Thymus (tissue), 14 donors: ENCODE measurements at places on chromosomes 2 and 18.

GRCh38 chr2:47056868-47057686 lies 98.0 kb downstream of the STPG4 start:
- no peak for DNase-seq

DNA sequence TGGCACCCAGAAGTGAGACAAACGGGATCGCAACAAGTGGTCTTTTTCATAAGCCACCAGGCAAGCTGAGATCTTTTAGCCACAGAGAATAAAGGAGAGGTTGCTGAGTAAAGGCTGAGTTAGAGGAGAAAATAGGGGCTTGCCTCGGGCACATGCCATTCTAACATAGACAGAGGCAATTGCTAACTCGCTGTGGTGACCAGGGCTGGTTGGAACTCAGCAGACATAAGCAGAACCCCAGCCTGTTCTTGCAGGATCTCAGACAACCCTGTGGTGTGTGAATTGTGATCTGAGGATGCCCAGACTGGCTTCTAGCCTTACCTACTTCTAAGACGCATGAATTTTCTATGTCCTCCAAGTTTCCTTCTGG lies 300.2 kb downstream of the CDCA7 start:
- DNase-seq, result no peak

DNA sequence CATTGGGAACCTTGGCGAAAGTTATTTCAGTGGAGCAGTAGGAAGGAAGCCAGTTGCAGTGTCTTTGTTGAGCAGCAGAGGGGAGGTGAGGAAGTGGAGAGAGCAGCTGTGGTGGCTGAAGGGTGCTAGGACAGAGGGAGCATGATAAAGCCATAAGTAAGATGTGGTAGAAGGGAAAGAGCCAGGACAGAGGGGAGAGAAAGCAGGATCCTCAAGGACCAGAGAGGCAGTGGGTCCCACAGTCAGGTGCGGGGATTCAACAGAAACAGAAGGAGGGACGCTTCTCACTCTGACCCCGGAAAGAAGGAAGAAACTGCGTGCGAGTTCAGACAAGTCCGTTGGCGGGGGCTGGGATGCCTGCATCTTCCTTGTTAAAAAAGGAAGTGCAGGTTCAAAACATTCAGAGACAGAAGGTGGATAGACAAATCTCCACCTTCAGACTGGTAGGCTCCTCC lies at the start of gene CXCR2:
Gene CXCR2 (plus strand): TSS at position 403 of the 455 bp plus-strand sequence. CDS start 8,774 bp downstream, outside the sequence.
- DNase-seq, result no peak

DNA sequence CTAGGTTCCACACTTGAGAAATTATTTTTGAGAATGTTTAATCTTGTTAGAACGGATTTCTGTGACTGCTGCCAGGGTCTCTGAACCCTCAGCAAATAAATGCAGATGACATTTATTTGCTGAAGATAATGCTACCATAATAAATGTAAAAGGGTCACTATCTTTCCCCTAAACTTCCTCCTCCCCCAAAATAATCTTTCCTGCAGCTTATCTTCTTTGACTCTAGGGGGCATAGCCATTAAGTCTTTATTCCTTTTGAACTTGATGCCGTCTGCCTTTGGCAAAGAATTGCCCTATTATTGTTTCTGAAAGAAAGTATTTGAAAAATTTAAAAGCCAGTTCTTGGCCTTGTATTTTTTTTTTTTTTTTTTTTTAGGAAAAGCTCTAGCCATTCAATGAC lies 63.6 kb upstream of the ACSL3 start:
- no peak for DNase-seq

- DNase-seq, result no peak
Observed at GRCh38 chr2:33230195-33230594, 246.3 kb upstream of the RASGRP3 start.

- DNase-seq, result no peak
Observed at GRCh38 chr2:223580951-223581350, 21.2 kb downstream of the SCG2 start.

DNA sequence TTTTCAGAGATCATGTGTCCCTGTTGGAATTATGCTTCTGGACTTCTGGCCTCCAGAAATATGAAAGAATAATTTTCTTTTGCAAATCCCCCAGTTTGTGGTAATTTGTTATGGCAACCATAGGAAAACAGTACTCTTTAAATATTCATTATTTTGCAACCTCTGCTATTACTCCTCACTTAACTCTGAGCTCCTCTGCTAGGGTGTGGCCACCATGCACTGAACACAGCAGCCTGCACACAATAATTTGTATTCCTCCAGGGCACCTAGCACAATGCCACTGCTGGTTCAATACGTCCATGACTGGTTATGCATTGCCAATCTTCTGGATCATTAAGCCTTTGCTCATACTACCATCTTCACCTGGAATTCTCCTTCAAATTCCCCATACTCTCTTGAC lies 232.0 kb downstream of the CNTNAP5 start:
- no peak for DNase-seq

DNA sequence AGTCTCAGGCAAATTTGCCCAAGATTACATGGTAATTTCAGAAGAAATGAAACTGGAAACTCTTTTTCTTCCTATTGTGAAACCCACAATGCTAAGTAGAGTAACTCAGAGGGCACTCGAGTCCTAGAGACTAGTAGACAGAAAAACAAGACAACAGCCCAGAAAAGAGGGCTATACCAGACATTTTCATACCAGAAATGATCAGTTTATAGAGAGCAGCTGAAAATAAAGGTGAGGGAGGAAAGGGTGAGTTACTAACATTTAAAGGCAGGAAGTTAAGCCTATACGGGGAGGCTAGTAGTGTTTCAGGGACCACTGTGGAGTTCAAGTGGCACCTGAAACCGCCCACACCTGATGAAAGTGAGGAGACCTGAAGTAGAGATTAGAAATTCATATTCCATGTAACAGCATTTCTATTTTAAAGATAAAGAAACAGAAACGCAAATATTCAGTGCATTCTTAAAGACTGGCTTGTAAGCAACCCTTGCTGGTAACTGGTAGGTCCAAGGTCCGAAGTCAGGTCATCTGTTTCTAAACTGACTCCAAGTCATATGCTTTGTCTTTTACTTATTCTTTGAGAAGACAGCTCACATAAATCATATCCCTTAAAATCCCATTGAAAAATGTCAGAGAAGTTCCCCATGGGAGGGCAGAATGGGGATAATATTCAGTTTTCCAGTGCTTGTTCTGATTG lies 145.1 kb upstream of the ITGB6 start:
- no peak for DNase-seq

GRCh38 chr18:10718809-10719208 lies 193.0 kb downstream of the NAPG start:
- no peak for DNase-seq

DNA sequence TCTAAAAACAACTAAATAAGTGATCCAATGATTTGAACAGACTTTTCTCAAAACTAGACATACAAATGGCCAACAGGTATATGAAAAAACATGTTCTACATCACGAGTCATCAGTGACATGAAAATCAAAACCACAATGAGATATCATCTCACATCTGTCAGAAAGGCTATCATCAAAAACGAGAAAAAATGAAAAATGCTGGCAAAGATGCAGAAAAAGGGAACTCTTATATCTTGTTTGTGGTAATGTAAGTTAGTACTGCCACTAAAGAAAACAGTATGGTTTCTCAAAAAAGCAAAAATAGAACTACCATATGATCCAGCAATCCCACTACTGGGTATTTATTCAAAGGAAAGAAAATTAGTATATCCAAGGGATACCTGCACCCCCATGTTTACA lies 255.3 kb upstream of the FBXO11 start:
- DNase-seq, result no peak

DNA sequence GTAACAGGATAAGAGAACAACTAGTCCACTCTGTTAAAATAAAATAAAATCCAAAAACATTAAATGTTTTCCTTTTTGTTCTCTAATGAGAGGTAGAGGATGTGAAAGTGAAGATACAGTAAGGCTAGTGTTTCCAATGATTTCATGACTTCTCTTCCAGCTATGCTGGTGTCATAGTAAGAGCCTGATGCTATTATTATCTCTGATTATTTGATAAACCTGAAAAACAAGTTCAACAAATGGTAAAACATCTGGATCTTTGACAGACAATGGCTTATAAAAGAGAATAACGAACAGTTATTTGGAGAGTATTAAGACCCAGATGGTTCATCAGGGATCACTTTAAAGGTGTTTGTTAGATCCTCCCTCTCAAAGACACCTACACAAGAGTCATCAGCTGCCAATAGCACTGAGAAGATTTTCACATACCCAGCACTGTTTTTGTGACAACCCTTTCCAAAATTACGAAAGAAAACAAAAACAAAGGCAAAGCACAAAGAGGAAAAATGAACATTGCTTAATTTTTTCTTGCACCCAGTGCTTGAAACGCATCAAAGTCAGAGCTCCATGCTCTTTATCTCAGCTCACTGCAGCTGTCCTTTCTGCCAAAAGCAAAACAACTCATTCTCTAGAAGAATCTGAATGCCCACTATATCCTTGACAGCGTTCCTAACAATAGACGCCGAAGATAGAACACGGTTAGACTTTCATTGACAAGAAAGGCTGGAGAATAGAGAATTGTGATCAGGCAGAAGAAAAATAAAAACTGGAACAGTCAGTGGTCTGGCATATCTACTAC lies 168.6 kb downstream of the SLC8A1 start:
- DNase-seq, result no peak

GRCh38 chr2:180222644-180223043 lies 215.5 kb upstream of the CWC22 start:
- DNase-seq, result no peak

DNA sequence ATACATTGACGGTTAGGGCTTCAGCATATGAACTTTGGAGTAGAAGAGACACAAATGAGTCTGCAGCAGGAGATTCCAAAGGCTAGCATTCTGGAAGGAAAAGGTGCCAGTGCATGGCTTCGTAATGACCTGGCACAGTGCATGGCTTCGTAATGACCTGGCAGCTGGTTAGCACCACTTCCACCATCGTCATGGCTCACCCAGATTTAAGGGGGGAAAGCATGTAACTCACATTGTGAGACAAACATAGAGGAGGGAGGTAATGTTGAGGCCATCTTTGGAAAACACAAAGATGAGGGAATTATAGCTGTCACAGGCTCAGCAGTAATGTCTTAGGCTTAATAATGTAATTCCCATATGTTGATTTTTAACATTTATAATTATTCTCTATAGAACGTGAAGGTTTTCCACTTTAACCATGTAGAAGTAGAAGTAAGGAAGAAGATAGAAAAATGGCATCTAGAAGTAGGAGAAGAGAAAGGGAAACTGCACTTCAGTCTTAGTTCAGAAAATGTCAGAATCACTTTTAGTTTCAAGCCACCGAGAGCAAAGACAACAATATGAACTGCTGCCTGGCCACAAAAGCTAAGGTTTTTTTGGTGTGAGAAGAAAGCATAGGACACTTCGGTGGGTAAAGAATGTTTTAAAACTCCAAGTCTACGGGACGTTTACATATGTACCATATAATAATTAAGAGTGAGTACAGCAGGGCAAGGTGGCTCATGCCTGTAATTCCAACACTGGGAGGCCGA lies 6.8 kb upstream of the STK25 start:
- no peak for DNase-seq

DNA sequence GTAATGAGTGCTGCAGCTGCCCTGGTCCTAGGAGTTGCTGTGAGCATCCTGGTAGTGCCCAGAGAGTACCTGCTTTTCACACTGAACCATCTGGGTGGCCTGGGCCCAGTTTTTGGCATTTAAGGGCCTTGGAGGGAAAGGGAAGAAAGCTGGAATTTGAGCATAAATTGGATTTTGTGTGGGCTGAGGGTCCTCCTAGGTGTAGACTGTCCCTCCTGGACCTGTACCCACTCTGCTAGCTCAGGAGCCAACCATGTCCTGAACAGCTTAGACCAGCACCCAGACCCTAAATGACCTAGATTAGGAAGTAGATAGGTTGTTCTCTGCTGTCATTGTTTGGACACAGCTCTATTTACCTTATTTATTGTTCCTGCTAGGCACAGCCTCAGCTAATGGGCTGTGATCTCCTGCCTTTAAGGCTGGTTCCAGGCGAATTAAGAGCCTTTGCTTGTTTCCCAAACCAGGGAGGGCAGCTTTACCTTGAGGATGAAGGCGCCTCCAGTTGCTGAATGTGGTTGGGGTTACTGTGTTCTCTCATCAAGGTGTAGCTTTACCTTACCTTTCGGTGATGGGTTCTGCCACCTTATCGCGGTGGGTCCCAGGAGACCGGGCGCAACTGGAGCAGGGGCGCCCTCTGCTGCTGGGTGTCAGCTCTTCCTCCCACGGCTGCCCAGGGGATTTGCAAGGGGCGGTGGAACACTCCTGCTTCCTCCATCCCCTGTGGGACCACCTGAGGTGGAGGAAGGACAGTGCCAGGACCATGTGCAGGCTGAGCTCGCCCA lies 34.4 kb downstream of the ITGA6 start:
- DNase-seq, result peak; percentile 63

GRCh38 chr2:205656461-205656860 lies 25.8 kb upstream of the NRP2 start:
- no peak for DNase-seq

GRCh38 chr2:38074058-38074763 lies 1.7 kb downstream of the CYP1B1 start:
- DNase-seq, result no peak

GRCh38 chr2:226137201-226137811 lies 662.3 kb downstream of the IRS1 start:
- DNase-seq, result no peak

DNA sequence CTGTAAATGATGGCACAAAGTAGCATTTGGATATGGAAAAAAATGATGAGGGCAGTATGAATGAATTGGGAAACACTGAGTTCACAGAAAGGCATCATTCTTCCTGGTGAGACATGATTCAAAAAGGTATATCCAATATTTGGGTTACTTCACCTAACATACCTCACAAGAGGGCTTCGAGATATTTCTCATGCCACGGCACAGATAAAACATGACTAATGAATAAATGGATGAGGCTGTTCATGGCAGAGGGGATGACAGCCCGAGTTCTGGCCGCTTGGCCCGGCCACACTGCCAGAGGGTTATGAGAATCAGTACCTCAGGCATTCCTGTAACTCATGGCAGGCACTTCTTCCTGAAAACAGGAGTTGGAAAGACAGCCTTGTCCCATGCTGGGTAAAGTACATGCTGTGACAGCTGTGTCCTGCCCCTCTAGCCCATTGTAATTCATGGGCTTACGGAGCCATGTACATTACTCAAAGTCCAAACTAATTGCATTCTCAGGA lies 116.0 kb upstream of the ACVR1C start:
- no peak for DNase-seq

DNA sequence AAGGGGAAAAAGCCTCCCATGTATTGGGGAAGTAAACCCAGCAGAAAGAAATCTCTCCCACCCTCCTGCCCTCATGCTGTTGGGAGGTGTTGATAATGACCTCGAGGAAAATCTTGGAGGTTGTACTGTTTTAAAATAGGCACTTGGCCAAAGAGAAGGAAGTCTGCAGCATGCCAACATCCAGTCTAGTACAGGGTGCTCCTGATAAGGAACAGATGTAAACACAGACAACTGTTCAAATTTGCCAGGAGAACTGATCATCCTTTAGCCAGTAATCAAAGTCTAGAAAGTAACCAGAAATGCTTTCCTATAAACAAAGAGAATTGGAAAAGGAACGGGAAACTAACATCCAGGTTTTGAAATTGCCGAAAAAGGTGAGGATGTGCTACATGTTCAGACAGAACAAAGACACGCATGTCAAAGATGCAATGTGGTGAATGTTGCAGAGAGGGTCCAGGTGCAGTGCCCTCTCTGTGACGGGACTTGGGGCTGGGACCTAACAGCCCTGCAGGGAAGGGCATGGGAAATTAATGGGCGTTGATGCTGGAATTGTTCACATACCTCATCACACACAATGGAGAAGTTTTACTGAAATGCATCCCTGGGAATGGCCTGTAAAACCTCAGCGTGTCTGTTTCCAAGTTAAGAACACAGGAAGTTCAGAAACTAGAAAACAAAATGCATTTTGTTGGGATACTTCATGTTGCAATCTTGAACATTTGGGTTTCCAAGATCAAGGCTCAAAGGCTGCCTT lies 125.7 kb upstream of the RND3 start:
- no peak for DNase-seq
